ENCODE measurements at places on chromosomes 6 and 20. TPM values are rescaled to one million over a fixed set of nuclear protein-coding genes. Genes with fewer than 3 reads are reported as not detected.
A peak's percentile ranks its signal among the peaks of the same experiment; 100 is the strongest.

- no peak for DNase-seq
Measured at GRCh38 chr6:153103319-153103655, 27.8 kb downstream of the RGS17 start.

DNA sequence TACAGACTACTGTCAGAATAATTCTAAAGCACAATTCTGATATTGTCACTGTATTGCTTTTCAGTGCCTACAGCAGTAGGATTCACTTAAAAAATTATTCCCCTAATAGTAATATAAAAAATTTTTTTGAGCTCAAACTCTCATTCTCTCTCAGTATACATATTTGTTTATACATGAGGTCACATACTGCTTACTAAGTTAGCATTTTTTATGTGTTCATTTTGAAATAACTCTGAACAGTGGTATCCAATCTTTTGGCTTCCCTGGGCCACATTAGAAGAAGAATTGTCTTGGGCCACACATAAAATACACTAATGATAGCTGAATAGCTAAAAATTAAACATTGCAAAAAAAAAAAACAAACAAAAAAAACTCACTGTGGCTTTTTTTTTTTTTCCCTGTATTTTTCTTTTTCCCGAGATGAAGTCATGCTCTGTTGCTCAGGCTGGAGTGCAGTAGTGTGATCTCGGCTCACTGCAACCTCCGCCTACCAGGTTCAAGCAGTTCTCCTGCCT, 38.6 kb downstream of the ASXL1 start:
- DNase-seq = peak; percentile 49

GRCh38 chr6:42166444-42167141, 6.6 kb upstream of the GUCA1A start:
- DNase-seq = peak; percentile 73

DNA sequence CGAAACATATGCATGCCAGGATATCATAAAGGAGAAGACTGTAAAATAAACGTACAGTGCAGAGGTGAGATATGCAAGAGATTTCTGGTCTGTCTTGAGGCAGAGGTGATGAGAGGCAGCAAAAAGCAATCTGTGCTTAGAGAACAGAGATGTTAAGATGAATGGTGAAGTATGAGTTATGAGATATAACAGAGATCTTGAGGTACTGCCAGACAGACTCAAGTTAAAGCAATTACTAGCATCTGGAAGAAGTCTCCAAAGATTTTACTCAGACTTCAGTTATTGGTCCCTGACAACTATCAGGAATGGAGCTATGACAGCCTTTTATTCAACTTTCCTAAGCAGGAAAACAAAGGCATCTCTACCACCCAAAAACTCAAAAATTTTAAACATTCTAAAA, 122.8 kb upstream of the DST start:
- no peak for DNase-seq

- no peak for DNase-seq
Measured at GRCh38 chr6:104572901-104573300, 286.8 kb downstream of the HACE1 start.

DNA sequence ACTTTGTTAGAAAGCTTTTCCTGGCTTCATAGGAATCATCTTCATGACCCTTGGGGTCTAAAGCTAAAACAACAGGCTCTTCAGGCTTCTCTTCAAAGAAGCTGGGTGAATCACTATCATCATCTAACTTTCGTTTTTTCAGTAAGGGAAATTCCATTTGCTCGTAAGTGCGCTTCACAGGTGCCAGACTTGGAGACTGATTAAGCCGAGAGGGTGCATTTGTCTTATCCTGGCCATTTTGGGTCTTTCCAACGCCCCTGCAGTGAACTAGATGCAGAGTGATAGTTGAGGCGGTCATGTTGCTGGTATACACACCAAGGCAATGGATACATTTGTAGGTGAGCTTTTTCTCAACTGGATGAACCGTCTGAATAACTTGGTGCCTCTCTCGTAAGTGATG, 38.8 kb downstream of the ADNP start:
- no peak for DNase-seq

GRCh38 chr6:155188707-155189496, 74.9 kb upstream of the CLDN20 start:
- DNase-seq = peak; percentile 98

DNA sequence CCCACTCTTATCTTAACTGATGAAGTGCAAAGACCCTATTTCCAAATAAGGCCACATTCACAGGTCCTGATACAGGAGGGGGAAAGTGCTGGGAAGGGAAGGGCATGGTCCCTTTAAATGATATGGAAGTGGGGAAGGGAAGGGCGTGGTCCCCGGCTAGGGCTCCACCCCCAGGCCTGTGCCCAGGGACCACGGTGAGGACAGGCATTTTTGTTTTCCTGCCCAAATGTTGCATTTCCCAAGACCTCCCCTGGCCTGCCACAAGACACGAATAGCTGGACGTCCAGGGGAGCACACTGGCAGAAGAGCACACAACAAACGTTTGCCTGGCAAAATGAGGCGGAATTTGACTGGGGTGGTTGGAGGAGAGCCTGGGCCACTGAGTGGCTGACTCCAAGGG, 16.1 kb upstream of the HFE start:
- DNase-seq = no peak

- peak; percentile 46 for DNase-seq
Measured at GRCh38 chr6:134230940-134231339, 87.0 kb downstream of the SGK1 start.

- no peak for DNase-seq
Measured at GRCh38 chr6:122996794-122997505, 915 bp downstream of the CLVS2 start.

DNA sequence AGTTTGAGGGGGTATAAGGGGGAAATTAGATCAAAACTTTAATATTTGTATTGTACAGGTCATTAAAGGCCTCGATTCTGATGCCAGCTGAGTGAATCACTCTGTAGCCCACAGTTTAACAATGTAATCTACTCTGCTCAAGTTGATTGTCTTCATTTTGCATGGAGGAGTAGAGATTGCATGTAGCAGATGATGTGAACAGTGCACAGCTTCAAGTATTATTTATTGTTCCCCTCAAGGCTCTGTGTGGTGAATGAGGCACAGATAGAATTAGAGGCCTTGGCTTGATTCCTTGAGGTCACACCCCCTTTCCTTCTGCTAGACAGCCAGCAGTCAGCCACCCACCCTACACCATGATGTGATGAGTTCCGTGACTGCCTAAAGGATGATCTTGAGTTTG, 38.1 kb downstream of the TXLNB start:
- no peak for DNase-seq

- no peak for DNase-seq
Measured at GRCh38 chr6:30847971-30848436, 36.3 kb upstream of the DDR1 start.

DNA sequence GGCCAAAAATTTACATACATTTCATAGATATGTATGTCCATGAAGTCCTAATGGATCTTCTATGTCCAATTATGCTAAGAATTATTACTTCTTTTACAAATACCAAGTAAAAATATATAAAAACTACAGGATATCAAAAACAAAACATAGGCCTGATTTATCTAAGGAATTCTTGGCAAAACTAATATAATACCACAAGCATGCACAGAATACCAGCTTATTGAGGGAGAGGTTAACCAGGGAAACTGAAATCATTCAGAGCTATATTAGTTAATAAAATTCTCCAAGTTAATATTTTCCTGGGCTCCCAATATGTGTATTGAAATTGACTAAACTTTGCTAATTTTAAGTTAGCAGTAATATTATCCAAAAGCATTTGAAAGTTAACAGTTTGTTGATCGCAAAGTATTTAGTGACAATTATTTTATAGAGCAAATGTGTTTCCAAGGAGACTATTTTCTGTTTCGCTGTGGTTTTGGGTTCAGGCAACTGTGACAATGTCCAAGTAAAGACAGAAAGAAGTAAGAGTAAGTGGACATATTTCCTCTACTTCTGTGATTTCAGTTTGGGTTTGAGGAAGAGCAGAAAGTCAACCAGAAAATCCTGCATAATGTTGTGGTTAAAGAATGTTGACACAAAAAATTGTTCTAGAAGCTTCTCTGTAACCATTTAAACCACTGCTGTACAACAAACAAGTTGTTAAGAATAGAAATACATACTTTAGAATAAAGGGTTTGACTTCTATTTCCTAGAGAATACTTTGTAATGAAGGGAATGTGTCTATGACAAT, 167.4 kb downstream of the COL21A1 start:
- DNase-seq = peak; percentile 60

- peak; percentile 93 for DNase-seq
Measured at GRCh38 chr20:10540636-10541493, 105.8 kb downstream of the SLX4IP start.

- DNase-seq = no peak
Measured at GRCh38 chr6:9499709-9500108, 915.2 kb downstream of the TFAP2A start.

GRCh38 chr6:127302728-127303660, 36.3 kb downstream of the RNF146 start:
- peak; percentile 50 for DNase-seq

DNA sequence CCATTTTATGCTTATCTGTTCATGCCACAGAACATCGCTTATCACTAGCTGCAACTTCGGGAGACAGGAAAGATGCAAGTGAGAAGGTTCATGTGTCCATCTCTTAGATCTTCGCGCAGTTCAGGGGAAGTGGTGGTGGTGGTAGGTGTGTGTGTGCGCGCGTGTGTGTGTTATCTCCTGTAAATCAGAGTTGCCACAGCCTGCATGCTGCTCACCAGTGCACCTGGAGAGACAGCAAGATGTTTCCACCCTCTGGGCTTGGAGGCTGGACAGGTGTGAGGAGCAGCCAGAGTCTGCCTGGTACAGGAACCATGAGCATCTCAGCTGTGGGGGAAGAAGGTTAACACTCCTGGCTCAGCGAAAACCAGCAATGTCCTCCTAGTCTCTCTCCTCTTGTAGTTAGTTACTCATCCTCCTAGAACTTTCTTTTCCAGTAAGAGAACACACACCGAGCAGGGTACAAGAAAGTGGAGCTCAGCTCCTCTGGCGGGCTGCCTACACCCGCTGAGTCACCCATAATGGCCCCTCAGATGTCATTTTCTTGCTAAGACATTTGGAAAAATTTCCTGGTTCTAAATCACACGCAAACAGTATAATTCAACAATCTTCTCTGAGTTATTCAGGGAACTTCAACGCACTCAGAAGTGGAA, 5.1 kb upstream of the TUBB1 start:
- no peak for DNase-seq

DNA sequence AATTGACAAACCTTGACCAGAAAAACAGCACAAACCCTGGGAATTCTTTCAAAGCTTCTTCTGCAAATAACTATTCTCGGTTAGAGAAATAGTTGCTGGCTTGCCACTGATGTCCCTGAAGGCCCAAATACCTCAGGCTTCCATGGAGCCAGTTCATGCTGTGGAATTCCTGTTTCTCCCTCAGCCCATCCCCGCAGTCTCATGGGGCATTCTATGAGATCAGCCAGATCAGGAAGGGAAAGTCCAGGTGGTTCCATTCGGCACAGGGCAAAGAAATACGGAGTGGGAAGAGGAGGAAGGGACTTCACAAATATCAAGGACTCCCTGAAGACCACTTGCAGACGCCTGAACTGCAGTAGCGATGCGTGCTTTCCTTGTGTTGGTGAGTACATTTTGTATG, 63.3 kb downstream of the MYLK4 start:
- no peak for DNase-seq

- no peak for DNase-seq
Measured at GRCh38 chr20:63335711-63336110, 25.4 kb downstream of the CHRNA4 start.

DNA sequence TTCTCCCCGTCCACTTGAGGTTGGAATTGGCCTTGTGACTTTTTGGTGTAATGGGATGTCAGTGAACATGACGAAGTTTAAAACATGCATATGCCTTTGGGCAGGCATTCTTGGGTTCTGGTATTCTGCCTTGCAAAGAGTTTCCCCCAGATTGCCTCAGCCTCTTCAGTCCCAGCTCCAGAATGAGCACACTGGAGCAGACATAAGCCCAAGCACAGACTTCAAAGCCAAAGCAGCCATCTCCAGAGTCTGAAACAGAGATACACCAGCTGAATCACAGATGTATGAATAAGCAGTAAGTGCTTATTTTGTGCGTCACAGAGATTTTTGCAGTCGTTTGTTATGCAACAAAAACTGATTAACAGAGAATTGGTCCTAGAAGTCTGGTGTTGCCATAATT, 546.0 kb downstream of the FRK start:
- peak; percentile 30 for DNase-seq

DNA sequence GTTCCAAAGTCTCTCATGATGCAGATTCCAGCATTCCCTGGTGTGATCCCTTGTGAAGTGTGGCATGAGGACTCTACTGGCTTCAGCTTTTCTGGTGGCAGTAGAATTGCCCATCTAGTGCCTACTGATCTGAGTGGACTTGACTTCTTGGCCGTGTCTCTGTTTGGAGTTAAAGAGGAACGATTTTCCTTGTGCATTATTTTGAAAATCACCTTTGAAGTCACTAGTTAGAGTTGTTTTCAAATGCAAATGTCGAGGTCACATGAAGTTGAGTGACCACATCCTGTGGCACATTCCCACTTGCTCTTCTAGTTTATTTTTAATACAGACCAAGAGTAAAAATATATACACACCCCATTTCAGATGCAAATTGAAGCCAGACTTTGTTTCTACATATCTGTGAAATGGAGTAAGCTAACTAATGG, 270.7 kb upstream of the TAB2 start:
- peak; percentile 55 for DNase-seq

The CALHM5 gene
- 7.7 TPM for total RNA-seq

The SNAP25 gene
- total RNA-seq = 8.6 TPM

The MTFR2 gene
- total RNA-seq = 4.3 TPM

The BANF2 gene
- not detected for total RNA-seq

The BCAS1 gene
- under 0.01 TPM for total RNA-seq

The EFCAB8 gene
- 0.32 TPM for total RNA-seq

The CENPB gene
- 87.7 TPM for total RNA-seq

The COL9A3 gene
- under 0.01 TPM for total RNA-seq

The TFAP2D gene
- not detected for total RNA-seq

The CFAP61 gene
- 0.43 TPM for total RNA-seq

The LKAAEAR1 gene
- under 0.01 TPM for total RNA-seq

The CCDC170 gene
- 3.9 TPM for total RNA-seq

The PIM1 gene
- 22.9 TPM for total RNA-seq

The LST1 gene
- not detected for total RNA-seq

The TNFAIP3 gene
- total RNA-seq = 3.9 TPM

The SMOC2 gene
- 0.32 TPM for total RNA-seq
